Activated CD4-positive, alpha-beta T cell treated with anti-CD3 and anti-CD28 coated beads, Interleukin-2, amount 10 ng/mL, durations not matched to agents 7 days and 5 days (primary cell): ENCODE measurements at places on chromosomes 2 and 18.

- no peak for DNase-seq
These were observed at the start of gene OBSL1 for GRCh38 chr2:219571311-219572236. OBSL1 (minus strand) TSS chr2:219571539; CDS start chr2:219571232, 307 bp downstream.

DNA sequence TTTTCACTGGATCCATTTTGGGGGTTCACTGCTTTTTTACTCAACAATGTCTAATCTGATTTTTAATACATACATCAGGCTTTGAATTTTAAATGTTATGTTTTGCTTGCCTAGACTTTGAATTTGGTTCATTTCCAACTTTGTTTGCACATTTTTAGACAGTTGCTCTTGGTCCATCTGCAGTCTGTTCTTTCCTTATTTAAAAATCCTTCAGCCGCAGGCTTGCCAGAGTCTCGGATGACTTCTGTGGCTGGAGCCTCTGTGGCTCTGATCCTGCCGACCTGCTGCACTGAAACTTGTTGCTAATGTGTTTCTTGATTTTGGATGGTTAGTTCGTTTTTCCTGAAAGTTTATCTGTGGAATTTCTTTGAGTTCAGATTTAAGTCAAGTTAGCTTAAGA, 172.0 kb upstream of the ALKAL2 start:
- DNase-seq, result no peak

DNA sequence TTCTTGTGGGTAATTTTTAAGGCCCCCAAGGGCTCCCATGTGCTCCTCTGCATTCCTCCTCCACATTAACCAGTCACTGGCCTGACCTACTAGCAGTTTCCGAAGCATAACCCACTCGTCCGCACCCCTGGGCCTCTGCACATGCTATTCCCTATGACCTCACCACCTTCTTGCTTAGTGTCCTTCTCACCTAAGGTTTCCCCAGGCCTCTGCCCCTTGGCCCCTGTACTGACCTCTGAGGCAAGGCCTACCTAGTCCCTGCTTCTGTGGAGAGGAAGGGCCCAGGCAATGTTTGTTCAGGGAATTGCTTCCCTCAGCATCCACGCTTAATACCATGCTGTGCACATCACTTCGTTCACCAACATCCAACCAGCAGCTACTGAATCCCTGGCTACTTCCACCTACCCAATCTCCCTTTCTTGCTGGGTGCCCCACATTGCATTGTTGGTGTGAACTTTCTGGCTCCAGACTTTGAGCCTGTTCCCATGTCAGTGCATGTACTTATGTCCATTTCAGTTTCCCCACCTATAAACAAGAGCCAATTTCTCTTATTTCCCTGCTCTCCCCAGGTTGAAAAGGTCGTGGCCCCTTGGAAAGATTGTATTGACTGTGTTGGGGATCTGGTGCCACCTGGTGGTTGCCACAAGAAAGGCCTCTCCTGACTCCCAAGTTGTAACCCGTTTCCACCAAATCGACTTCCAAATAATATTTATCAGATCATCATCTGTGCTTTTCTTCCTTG, 19.2 kb upstream of the TMEM177 start:
- peak; percentile 36 for DNase-seq

DNA sequence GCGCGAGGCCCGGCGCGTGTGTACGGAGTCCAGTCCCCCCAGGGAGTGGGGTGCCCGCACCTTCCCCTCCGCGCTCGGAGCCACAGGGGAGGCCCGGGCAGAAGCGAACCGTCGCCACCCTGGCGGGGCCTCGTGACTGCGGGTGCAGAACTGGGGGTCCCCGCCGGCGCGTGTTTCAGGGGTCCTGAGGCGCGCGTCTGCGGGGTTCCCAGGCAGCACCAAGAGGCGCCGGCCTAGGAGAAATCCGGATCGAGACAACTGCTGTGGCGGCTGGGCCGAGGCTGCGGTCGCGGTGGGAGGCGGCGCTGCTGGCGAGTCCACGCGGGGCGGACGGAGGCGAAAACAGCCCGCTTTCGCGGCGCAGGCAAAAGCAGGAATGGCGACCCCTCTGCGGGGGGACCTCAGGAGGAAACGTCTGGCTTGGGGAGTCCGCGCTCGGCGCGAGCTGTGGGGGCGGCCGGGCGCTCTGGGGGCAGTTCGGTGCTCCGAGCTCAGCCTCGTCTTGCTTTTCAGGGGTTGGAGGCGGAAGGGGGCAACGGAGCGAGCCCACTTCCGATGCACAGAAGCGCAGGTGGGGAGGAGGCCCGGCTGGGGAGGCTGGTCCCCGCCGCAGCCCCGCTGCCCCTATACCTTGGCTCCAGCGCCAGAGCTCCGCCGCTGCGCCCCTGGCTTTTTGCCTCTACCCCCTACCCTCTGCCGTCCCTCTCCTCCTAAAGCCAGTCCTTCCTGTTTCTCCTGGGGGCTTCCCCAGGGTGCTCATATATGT, 81.5 kb upstream of the LDLRAD4 start:
- DNase-seq, result peak; percentile 39

DNA sequence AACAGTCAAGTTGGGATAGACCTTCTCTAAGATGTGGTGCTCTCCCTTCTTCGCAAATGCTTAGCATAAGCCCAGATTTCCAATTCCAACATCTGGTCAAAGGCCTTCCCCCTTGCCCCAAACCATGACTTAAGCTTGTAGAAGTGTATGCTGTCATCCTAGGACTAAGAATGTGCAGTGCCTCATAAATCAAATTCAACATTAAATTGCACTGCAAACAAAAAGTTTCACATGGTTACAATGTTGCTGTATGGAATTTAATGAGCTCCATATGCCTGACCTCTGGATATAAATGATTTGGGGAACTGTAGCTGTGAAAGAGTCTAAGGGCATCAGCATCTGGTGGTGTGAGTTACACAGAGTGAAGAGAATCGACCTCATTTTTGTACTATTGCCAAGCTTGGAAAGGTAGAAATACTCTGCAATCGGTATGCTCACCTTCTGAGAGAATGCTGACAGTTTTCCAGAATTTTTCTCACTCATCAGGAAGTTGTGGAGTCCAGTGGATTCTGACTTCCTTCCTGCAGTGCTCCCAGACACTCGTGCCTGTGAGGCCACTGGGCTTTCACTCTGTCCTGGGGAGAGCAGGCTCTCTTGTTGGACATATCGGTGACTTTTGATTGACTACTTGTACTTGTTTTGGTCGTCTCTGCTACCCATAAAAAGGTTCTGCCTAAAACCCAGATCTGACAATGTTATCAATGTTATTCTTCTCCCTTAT, 40.6 kb downstream of the FASTKD2 start:
- no peak for DNase-seq

- DNase-seq, result no peak
These were observed 268.9 kb downstream of the SP3 start for GRCh38 chr2:173696274-173696673.

- no peak for DNase-seq
These were observed 142.5 kb downstream of the PARD3B start for GRCh38 chr2:204687776-204688175.

GRCh38 chr2:1582891-1583341, 161.4 kb downstream of the PXDN start:
- DNase-seq, result no peak

- DNase-seq, result no peak
These were observed 39.3 kb downstream of the NAPG start for GRCh38 chr18:10564975-10565773.

DNA sequence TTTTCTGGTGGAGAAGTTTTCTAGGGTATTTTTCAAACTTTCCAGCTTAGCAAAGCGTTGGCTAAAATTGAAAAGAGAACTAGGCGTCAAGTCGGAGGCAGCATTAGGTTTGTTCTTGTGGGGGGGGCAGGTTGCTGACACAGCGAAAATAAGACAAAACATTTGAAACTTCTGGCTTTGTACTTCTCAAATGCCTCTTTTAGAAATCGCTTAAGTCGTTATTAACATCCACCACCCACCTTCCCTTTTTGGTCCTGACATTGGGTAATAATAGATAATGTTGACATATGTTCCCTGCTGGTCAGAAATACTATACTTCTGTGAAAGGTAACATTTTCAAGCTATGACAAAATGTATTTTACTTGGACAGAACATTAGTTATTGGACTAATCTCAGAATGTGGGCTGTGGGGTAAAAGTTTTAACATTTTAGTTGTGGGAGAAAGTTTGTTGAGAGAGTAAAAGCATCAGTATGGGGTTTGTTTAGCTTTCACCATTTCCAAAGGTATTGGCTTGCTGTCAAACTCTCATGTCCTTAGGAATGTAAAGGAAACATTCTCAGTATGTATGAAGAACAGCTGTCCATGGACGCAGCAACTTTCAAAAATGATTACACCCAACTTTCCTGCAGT, 88.1 kb upstream of the ZEB2 start:
- no peak for DNase-seq

- no peak for DNase-seq
These were observed 3.6 kb downstream of the RPRM start for GRCh38 chr2:153474876-153475435.

DNA sequence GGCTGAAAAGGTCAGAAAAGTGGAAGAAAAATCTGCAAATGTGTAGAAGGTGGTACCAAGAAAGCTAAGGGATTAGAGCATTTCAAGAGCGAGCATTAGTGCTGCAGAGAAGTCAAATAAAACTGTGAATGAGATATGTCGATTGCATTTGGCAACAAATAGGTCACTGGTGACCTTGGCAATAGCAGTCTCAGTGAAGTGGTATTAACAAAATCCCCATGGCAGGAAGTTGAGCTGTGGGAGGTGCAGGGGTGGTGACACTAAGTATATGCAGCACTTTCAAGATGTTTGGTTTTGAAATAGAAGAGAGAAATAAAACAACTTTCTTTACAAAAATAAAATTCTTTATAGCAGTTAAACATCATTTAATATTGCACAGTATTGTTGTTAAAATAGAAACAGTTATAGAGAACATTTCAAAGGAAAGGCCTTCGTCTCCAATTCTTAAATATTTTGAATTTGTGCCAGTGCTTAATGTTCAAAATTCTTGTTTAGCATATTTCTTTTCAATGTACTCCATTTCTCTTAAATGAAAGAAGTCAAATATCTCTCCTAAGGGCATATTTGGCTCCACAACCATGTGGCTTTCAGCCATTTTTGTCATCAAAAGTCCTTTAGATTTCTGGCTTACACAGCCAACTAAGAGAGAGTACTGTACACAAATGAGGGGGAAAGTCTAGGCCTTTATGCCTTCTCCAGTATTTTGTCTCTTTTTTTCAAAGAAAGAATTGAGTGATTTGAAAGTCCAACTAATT, 443.0 kb upstream of the MMADHC start:
- DNase-seq, result no peak

DNA sequence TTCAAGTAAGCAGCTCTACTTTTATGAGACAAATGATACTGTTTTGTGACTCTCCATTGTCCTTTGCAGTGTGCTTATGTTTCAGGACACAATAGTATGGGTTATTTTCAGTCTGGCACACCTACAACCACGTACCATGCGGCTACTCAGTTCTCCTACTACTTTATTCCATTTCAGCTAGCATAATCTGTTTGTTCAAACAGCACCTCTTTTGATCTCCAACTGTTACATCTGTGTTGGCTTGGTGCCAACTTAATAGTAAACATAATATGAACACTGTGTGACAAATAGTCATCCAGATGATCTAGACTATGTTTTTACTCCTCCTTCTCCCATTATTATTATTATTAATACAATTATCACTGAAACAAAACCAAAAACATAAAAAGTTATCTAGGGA, 40.5 kb downstream of the MYO3B start:
- DNase-seq, result no peak

- DNase-seq, result no peak
These were observed 104.0 kb upstream of the MGAT5 start for GRCh38 chr2:134149904-134150303.

- DNase-seq, result no peak
These were observed 34.8 kb downstream of the TOGARAM2 start for GRCh38 chr2:29015701-29016470.

DNA sequence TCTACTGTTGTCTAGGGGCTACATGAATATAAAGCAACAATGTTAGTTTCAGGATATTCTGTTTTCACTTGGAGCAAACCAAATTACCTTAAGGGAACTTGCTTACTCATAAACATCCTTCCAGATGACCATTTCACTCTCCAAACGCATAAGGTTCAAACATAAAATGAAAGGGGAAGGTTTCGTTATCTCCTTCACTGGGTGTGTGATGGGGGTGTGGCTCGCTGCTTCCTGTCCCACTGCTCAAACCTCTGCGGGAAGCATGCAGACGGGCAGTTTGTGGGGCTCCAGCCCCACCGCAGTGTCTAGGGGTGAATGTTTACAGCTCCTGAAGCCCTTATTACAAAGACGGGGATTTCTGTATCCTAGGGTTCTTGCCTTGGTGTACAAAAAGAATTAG, 1310.9 kb upstream of the TMEFF2 start:
- no peak for DNase-seq

DNA sequence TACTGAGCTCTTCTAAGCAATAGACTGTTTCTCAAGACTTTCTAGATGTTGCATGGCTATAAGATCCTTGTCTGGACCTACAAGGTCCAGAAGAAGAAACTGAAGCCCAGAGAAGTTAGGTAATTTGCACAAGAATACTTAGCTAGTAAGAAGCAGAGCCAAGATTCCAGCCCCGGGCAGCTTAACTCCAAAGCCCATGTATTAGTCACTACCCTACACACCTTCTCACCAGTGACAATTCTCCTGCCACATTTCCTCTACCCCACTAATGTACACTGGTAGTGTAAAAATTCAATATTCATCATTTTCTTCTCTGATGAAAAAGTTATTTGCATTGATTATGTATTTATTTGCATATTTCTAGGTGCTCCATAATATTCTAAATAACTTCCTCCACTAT, 95.5 kb upstream of the CREB1 start:
- DNase-seq, result no peak

- DNase-seq, result peak; percentile 92
These were observed at the start of gene UGP2 for GRCh38 chr2:63841254-63842022. UGP2 (plus strand) TSS chr2:63841896; CDS start chr2:63842186, 290 bp downstream.

DNA sequence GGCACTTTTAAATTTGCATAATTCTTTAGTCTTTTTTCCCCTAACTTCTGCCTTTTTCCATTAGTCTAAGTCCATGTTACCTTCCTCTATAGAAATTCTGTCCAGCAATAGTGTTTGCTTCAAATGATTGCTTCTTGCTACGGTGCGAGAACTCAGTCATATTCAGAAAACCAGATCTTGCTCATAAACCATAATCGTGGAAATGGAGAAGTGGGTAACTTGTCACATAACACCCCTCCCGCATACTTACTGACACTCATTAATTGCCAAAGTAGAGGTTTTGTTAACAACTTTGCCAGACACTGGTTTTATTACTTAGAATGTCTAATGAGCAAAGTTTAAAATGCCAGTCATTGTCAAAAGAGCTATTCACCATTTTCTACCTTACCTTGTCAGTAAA, 94.3 kb upstream of the TWSG1 start:
- no peak for DNase-seq

DNA sequence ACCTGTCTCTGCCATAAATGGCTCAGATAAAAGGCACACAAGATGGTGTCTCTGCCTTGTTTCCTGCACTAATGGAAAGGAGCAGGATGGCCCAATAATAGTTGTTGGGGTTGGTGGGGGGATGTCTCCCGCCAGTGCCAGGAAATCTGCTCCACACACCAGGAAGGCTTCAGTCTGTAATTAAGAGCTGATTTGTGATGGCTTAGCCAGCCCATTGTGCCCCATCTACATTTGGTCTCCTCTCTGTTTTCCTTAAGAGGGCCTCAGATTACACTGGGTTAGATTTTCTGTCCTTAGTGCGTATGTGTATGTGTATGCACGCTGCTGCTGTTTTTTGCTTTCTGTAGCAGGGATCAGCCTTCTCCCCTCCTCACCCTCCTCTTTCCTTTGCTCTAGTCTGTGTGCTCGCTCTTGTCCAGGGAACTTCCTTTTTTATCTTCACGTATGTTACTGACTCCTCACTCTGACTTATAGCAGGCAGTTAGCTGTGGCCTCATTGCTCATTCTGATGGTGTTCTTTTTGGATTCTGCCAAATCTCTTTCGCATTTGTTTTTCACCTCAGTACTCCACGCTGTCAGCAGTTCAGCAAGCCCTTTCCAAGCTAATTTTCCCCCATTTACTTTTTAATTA, 33.4 kb upstream of the MGAT5 start:
- no peak for DNase-seq
